ENCODE measurements at places on chromosomes 16 and 17.

DNA sequence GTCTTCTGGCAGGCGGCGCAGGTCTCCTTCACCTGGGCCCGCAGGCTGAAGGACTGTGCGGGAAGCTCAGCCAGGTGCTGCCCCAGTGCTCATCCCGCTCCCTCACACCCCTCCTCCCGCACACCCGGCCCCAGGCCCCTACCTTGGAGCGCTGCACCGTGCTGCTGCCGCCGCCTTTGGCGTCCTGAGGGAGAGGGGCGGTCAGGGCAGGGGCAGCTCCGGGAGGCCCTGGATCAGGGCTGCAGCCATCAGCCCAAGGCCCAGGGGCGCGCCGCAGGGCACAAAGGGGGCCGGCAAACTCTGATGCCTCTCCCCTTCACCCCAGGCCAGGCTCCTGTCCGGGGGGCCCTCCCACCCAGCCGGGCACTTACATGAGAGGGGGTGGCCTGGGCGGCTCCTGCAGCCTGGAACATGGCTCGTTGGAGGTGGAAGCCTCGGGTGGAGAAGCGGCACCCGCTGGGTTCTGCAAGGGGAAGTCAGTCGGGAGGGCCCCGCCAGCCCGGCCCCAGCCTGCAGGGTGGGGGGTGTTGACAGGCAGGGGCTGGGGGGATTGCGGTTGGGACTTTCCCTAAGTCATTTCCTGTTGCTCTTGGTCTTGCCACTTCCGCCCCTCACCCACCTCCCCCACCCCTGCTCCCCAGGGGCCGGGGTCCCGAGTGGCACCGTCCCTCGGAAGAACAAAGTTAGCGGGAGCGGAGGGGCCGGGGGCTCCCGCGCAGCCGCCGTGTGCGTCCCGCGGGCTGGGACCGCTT lies 863 bp downstream of the LIMD2 start:
- no peak for DNase-seq

DNA sequence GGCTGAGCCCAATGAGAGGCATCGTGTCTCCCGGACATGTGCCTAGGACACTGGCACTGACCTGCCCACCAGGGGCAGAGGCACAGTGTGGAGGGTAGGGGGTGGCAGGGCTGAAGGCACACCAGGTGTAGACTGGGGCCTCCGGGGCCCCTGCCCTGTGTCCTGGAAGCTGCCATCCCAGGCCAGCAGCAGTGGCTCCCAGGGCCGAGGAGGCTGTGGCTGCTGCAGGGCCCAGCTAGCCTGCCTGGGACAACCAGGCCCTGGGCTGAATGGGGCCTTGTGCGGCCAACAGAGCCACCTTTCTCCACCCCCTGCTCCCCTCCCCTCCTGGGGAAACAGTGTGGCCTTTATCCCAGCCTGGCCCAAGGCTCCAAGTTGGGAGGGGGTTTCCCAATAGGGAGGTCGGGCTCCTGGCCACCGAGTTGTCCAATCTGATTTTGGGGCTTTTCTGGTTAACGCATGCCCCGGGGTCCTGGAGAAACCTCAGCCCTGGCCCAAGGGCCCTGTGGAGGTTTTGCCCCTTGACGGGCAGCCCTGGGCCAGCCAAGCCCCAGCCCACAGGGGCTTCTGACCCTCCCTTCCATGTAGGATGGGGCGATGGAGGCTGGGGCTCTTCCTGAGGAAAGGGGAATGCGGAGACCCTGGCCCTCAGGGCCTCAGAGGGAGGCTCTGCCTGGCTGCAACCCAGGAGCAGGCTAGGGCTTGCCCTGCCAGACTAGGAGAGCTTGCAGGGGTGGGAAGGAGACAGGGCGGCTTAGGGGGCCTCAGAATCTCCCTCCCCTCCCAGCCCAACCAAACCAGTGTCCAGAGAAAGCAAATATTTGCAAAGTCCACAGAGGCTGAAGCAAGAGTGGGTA lies 4.2 kb downstream of the MTSS2 start:
- no peak for DNase-seq

DNA sequence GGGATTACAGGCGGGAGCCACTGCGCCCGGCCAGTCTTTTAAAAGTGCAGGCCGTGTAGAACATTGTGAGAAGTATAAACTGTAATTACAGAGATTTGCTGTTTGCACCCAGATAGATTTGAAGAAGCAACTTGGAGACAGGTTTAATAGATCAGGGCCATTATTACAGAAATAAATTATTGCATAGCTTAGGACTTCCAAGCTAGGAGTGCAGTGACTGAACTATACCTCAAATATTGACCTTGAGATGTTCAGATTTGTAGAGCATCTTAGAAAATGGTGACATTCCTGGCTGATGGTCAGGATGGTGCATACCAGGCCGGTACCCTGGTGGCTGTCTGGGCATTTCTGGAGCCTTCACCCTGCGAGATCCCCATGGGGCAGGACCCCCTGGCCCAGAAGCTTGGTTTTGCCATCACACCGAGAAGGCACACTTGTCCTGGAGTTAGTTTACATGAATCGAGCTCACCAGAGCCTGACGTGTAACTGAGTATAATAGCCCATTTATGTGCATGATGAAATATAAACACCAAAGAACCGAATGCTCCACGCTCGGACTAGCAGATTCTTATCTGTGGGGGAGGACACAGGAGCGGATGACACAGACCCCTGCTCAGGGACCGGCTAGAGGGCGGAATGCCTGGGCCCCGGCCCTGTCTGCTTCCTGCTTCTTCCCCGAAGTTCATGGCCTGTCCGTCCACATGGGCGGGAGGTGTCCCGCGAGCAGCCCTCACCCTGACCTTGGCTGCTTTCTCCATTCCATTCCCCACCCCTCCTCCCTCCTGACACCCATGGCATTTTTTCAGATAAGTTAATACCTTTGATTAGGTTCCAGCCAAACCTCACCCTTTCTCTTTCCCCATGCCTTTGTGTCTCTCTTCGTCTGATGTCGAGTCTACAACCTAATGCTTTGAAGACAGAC lies 32.1 kb downstream of the CCDC40 start:
- no peak for DNase-seq

- DNase-seq, result no peak
These were observed 520.8 kb upstream of the ZFHX3 start for GRCh38 chr16:73568769-73569168.

DNA sequence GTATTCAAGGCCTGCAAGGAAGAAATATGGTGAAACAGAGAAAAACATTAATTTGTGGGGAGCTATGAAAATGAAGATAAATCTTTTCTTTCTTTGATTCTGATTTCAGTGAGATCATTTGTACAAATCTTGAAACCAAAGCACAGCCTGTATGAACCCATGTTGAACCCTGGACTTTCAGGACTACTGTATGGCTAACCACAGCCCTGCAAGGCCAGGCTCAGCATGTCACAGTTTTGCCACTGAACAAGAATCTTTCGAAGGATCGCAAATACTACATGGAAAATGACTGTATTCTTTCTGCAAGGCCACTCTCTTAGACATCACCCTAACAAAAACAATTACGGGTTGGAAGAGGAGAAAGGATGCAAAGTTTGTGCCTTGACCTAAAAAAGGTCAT lies 161.7 kb upstream of the MAF start:
- DNase-seq, result no peak
